CD4-positive, alpha-beta T cell treated with Interleukin-15 for 1 hour (primary cell): ENCODE measurements at places on chromosomes 11 and 22.

DNA sequence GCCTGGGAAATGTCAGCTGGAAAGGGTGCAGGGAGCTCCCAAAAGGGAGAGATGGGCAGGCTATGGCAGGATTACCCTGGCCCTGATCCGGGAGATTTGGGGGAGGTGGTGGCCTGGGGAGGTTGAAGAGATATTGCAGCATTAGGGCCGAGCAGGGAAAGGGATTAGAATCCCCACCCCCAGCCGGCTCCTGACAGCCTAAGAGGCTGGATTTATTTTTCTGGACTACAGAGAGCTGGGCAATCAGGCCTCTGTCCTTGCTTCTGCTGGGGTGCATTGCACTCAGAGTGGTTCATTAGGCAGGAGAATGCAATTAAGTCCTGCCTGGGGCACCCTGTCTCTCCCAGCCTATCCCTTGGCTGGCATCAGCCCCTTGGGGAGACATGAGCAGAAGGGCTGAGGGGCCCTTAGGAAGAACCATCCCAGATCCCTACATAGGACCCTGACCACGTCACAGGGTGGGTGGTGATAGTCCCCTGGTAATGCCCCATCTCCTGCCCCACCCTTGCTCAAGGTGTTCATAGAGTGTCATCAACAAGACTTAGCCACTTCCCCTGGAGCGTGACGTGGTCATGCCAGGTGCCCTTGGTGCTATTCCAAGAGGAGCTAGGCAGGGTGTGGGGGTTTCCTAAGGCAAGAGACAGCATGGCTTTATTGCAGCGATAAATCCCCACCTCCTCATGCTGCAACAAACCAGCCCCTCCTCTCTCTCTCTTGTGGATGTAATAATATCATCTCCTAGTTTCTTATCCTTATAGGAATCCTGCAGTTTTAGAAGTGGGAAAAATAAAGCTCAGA, 38.4 kb upstream of the KLHL35 start:
- DNase-seq = no peak

DNA sequence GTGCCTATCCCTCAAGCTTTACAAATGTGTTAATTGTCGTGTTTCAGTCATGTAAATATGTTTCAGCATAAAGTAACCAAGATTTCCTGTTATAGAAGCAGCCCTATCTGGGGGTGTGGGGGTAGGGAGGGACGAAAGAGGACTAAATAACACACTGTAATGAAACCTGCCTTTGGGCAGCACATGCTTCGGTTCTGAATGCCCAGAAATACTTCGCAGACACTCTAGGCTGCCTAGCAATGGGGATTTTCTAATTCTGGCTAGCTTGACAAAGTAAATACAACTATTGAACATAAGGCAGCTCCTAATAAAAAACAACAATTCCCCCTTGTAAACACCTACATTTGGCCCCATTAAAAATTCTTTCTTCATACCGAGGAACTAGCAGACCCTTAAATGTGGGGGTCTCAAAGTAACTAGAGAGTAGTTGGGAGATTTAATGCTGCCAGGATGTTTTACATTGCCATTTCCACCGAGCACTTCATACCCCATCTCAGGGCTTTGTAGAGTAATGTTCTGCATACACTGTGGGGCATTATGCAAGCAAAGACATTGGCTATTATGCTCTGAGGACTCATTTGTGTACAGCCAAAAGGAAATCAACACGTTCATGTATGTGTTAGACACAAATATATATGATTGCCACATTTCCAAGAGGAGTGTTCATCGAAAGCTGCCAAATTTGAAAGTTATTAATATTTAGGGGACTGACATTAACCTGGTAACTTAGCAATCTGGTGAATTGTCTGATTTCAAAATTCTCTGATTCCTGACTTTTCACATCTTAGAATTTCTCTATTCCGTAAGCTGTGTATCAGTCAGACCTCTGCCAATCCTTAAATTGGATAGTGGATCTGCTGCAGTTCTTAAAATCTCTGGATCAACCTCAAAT, 42.1 kb downstream of the PAX6 start:
- no peak for DNase-seq

DNA sequence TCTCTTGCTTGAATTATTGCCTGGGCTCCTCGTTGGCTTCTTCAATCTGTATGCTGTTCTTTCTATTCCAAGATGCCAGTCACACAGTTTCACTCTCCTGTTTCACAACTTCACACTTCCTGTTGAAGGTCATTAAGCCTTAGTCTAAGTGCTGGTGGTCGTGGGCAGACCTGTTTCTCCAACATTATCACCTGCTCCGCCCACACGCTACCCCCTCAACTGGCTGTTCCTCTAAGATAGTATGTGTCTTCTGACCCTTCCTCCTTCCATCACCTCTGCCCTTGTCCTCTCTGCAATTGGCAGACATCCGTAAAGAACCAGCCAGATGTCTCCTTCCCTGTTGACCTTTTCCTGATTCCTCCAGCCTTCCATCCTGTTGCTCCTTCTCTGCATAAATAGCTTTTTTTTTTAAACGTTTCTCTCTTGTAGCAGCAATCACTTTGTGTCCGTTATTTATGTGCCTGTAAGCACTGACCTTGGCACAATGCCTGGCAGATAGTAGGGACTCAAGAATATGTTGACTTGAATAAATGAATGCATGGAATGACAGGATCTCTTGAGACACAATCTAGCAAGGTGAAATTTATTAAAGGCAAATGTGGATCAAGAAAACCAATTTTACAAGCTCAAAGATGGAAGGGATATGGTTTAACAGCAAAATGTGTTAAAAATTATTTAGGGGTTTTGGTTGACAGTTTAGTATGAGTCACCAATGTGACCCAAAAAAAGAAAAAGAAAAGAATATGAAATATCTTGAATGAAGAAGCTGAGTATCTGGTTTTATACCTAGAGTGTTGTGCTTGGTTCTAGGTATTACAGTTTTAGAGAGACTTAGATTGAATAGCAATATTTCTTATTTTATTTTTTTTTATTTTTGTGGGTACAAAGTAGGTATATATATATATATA, 12.6 kb downstream of the DIXDC1 start:
- DNase-seq = no peak

DNA sequence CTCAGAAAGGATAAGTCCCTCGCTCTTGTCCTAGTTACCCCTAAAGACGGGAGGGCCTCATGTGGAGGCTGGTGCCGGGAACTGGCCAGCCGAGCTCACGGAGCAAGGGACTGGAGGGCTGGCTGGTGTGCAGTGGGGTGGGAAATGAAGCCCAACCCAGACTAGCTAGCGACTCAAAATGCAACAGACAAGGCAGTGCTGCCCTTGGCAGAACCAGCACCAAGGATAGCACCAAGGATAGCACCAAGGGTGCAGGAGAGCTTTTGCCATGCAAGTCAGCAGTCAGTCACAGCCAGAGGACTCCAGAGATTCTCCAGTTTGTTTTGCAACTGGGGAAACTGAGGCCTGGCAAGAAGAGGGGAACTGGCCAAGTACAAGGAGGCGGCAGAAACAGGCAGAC, 6.5 kb upstream of the BATF2 start:
- DNase-seq = no peak

GRCh38 chr11:64607381-64607985, 16.5 kb downstream of the SLC22A12 start:
- DNase-seq = no peak

- DNase-seq = no peak
Measured at GRCh38 chr11:73233211-73233610, 15.1 kb downstream of the P2RY2 start.

DNA sequence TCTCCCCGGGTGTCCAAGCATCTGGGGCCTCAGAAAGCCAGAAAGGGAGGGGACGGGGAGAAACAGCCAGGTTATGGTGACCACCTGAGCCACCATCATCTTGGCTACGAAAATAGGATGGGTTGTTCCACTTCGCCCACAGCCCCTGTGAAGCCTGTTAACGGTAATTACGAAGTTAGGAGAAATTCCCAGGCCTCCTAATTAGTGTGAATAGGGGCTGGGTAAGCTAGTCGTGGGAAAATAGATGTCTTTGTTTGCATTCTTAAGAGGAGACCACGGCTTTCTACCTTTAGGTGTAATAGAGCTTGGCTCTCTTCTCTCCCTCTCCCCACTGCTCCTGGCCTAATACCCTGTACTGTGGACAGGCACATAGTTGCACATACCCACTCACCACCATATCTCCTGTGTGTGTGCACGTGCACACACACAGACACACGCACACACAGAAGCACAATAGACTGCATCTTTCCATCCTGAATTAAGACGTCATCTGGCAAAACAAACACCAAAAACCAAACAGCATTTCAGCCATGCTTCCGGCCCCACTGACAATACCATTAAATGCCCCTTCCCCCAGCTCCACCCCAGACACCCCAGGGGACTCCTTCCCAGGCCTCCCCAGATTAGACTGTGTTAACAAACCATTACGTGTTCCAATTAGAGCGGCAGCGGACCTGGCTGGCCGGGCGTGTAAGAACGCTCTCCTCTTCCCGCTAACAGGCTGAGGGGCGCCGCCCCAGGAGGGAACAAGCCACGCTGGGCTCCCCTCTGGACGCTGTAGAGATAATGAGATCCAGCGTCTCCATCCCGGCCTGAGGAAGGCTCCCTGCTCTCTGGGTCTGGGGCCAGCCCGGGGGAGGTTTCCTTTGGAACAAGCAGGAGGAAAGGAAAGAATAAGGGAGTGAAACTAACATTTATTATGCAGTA, 72.8 kb downstream of the TP53I11 start:
- no peak for DNase-seq

DNA sequence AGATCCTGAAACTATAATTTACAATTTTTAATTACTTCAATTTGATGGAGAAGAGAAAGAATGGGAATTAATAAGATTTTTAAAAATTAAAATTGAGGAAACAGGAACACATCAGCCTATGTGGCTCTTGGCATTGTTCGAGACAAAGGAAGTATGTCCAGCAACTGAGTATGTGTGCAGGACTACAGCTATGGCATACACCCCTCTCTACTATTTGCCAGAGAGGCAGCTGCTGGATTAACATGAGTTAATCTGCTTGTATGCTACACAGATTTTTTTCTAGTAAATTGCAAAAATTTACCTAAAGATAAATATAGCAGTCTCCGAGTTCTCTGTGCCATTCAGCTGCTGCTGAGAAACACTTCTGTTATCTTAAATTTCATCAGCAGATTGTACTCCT, 70.6 kb downstream of the PHF21A start:
- DNase-seq = no peak

DNA sequence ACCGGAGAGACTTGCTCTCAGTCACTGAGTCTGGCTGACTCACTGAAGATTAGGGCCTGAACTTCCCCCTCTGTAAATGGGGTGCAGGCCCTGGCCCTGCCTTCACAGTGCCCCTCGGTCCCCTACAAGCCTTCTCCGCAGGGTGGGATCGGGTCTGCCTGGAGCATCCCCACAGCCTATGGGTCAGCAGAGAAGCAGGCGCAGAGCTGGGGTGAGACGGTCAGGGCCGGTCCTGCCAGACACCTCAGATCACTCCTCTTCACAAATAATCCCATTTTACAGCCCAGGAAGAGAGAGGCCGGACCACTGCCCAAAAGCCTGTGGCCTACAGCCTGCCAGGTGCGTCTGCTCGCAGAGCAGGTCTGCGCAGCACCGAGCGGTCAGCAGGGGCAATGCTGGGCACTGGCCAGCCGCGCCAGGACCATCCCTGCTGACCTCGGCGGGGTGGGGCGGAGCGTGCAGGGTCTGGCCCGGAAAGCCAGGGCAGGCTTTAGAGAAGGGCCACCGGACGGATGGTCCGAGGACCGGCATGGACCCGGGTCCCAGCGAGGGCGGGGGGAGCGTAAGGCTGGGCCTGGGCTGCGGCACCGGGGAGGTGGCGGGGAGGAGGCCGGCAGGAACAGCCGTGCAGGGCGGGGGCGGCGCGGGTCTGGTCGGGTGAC, 522 bp upstream of the SEPTIN5 start:
- no peak for DNase-seq

- no peak for DNase-seq
Measured at GRCh38 chr11:114053406-114053805, 6.1 kb upstream of the ZBTB16 start.

GRCh38 chr22:26485806-26486390, 2.2 kb downstream of the SRRD start:
- no peak for DNase-seq

DNA sequence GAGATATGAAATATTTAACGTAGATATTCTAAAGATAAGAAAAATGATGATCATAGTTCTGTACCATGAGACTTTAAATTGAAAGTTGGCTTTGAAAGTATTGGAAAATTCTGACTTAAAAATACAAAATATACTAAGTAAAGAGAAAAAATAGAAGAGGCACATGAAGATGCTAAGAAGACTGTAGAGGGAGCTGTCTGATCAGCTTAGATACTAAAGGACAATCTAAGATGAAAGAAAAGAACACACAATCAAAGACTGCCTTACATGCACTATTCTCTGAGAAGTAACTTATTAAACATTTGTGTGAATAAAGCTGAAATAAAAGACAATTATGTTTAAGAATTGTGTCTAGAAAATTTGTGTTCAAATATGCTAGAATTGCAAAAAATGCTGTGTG, 55.1 kb downstream of the RBMXL2 start:
- DNase-seq = no peak

DNA sequence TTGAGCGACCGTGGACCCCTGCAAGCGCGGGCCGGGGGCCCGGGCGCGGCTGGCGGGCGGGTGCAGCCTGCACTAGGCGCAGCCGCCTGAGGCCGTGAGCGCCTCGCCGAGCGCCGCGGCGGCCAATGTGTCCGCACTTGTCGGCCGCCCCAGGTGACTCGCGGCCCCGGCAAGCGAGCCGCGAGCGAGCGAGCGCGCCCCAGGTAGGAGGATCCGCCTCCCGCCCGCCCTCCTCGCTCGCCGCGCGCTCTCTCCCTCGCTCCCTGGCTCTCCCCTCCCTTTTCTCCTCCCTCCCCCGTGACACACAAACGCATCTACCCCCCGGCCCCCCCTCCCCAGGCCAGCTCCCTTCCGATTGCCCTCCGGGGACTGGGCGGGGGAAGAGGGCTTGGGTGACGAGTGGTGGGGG, at the start of gene WNT7B:
Gene WNT7B, minus strand, starts transcription at position 160 of the 409 bp plus-strand sequence. CDS start 408 bp downstream, outside the sequence.
- DNase-seq = no peak

GRCh38 chr11:101917226-101917625, 904 bp upstream of the ANGPTL5 start:
- no peak for DNase-seq

DNA sequence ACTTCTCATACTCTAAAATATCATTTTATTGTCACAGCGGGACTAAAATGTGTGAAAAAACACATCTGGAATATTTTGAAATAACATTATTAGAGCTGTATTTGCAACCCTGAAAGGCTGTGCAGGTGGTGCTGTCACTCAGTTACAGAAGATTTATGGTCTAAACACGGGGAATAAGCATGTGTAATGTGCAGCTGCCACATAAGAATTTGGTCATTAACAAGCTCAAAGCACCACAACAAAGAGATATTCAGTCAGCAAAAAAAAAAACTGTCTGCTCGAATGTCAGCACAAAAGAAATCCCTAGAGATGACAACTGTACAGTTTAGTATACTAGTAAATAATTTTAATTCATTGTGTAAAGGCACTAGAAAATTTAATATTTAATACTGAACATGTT, 31.3 kb downstream of the TMEM123 start:
- DNase-seq = no peak
